ENCODE measurements at places on chromosomes 13 and 19.

- DNase-seq = no peak
Measured at GRCh38 chr13:114145722-114146121, 13.3 kb upstream of the RASA3 start.

- no peak for DNase-seq
Measured at GRCh38 chr13:56352361-56352760, 788.4 kb upstream of the PRR20A start.

GRCh38 chr19:34229721-34230120, 24.6 kb upstream of the GARRE1 start:
- DNase-seq = no peak

DNA sequence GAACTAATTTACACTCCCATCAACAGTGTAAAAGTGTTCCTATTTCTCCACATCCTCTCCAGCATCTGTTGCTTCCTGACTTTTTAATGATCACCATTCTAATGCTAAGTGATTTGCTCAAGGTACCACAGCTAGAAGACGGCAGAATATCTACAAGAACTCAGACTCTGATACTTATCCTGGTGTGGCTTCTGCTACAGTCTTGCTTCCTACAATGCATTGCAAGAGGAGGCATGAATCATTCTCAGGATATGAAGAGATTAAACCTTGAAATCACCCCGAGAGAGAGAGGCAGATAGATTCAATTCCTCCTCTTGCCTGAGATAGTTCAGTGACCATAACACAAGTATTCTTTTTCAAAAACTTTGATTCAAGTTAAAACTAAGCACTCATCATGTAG, 306.4 kb downstream of the TBC1D4 start:
- no peak for DNase-seq

DNA sequence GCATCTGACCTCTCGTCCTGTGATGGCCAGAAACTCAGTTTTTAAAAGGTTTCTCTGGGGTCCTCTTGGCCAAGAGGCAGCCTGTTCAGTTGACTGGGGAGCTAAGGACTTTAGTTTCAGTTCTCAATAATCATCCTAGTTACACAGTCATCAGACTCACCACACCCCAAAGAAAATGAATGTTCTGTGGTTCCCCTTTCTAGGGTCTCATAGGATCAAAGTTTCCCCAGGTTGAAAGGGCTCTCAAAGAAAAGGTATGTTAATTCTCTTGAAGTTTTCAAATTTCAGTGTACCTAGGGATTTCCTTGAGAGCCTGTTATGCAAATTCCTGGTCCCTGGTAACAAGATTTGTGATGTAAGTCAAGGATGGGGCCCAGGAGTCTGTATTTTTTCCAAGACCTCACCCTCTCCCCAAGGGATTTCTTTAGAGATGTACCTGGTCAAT, 94.9 kb downstream of the FAM216B start:
- no peak for DNase-seq

DNA sequence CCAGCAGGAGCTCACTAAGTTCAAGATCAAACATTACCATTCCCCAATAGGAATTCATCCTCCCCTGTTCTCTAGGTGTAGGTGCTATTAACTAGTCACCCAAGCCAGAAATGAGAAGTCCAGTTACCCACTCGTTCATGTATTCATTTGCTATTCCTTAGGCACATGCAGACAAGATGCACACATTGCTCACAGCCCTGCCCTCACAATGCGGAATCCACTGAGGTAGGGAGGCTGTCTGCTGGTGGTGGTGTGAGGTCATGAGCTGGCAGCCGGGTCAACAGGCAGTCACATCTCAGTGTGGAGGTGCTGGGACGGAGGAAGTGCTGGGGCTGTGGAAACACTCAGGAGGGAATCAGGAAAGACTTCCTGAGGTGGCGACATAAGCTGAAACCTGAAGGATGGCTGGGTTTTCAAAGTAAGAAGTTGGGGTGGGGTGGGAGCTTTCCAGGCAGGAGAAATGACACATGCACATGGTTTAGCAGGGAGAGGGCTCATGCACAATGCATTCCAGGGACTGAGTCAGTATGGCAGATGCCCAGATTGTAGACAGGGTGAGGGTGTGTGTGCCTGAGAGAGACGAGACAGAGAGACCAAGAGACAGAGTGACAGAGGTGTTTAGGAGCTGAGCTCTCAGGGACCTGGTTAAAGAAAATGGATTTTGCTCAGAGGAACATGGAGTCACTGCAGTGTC, 117.6 kb downstream of the USP12 start:
- DNase-seq = no peak

DNA sequence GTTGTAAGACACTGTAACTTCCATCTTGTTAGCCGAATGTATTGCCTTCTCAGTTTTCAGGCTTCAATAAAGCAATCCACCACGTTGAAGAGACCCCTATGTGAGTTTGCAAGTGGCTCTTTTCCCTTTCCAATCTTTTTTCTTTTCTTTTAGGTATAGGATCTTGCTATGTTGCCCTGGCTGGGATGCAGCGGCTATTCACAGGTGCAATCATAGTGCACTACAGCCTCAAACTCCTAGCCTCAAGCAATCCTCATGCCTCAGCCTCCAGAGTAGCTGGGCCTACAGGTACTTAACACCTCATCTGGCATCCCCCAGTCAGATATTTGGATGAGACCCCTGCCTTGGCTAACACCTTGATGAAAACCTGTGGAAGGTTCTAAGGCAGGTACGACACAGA, 33.5 kb upstream of the FEM1A start:
- DNase-seq = no peak

DNA sequence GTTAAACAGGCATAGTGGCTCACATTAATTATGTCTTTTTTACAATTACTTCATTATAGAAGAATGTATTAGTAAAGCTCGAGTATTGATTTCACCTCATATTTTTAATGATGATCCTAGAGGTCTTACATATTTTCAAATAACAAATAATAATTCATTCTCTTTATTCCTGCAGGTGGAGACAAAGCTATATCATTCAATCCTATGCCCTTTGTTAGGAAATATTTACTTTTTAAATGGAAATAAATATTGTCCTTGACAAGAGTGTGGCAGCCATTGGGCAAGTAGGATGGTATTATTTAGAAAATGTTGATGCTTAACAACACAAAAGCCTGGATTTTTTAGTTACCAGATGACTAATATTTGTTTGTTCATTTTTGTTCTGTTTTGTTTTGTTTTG, 127.6 kb downstream of the COG6 start:
- DNase-seq = no peak

DNA sequence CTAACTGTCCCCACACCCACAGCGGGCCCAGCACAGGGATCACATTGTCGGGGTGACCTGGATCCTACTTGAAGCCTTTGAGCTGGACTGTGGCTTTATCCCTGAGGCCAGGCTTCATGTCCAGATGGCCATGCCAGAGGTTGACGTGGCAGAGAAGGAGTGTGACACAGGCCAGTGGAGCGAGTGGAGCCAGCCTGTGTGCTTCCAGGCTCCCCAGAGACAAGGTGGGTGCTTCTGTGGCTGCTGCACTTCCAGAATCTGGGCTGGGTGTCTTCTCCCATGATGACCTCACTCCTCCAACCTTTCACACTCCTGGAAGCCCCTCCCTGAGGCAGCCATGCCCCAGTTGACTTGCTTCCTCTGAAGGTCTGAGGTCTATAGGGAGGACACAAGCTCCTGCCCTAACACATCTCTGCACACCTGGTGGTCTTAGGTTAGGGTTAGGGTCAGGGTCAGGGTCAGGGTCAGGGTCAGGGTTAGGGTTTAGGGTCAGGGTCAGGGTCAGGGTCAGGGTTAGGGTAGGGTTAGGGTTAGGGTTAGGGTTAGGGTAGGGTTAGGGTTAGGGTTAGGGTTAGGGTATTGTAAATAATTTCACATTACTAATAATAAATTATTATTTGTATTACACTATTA, 13.1 kb upstream of the MZF1 start:
- no peak for DNase-seq

DNA sequence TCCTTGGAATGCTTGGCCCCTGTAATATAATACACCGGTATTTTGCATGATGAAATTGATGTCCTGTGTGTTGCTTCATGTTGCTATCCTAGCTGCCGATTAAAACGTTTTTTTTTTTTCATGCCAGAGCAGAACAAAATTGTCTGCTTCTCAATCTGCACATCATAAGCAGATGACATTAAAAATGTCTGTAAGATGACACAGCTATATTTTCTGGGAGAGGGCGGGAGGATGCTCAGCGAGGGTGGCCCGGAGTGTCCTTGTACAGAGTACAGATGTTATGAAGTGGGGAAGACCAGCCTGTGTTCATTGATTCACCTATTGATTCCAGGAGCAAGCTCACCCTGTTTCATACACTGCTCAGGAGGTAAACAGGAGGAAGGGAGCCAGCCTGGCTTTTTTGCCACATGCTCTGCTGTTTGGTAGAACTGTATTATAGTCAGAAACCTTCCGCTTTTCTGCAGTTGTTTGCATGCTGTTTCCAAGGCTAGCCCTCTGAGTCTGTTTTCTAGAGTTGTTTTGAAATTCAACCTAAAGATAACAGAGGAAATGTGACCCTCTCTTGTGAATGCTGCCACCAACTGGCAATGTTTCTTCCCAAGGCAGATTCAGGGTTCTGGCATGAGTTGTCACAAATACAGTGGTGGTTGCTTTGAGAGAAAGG, 4.7 kb upstream of the IRS2 start:
- no peak for DNase-seq

GRCh38 chr19:57816652-57817051, 1.9 kb upstream of the ZNF552 start:
- no peak for DNase-seq

GRCh38 chr13:110965038-110965754, 50.3 kb upstream of the ANKRD10 start:
- DNase-seq = no peak

- DNase-seq = no peak
Measured at GRCh38 chr13:89748716-89749115, 1598.8 kb upstream of the MIR17HG start.

- DNase-seq = no peak
Measured at GRCh38 chr13:43749503-43749902, 37.3 kb downstream of the ENOX1 start.
